IMR-90 (cell line): ENCODE measurements at places on chromosomes 12 and 14. TPM values are rescaled to one million over a fixed set of nuclear protein-coding genes. Genes with fewer than 3 reads are reported as not detected.

DNA sequence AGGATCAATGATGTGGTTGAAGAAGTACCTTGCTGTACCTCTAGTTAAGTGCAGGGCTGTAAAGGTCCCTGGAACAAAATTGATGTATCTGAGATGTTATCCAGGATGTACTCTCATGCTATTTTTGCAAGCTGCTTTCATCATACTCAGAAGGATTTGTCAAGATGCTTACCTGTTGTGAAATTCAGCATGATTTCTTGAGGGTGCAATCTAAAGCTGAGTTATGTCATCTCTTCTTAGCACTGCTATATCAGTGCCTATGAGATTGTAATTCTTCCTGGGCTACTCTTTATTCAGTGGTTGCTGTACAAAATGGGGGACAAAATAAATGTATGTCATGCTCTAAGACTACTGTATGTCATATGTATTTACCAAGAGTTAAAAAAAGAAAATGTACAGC is 340.7 kb upstream of the LMO3 start:
- H3K27ac ChIP-seq: no peak overlapping the region
- no peaks in the 10 kb centered on the region for H3K4me1 ChIP-seq
- no peaks in the 10 kb centered on the region for H3K27me3 ChIP-seq

DNA sequence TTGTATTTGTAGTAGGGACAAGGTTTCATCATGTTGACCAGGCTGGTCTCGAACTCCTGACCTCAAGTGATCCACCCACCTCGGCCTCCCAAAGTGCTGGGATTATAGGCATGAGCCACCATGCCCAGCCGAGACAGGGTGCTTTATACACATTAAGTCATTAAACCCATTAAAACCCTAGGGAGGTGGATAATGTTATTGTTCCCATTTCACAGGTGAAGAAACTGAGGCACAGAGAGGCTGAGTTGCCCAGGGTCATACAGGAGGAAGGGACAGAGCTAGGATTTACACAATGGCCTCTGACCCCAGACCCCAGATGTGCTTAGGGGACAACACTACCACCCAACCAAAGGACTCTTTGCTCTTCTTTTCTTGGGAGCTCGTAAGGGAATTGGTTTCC is 51.0 kb upstream of the RIN3 start:
- no peak for DNase-seq
- no peak overlapping the region for H3K27ac ChIP-seq
- peaks cover 6% of the 10 kb centered on the region for H3K4me1 ChIP-seq
- H3K4me3 ChIP-seq: no peak overlapping the region

- no peaks in the 10 kb centered on the region for H3K36me3 ChIP-seq
- peak overlapping the region; percentile 29; the same call in 1 of the 2 replicates for H3K27ac ChIP-seq
- H3K4me3 ChIP-seq: no peak overlapping the region
- H3K4me1 ChIP-seq: peaks cover 2% of the 10 kb centered on the region; the same call in 1 of the 2 replicates
- H3K27me3 ChIP-seq: no peaks in the 10 kb centered on the region
Measured at GRCh38 chr12:18696971-18697602, 40.7 kb downstream of the PLCZ1 start.

DNA sequence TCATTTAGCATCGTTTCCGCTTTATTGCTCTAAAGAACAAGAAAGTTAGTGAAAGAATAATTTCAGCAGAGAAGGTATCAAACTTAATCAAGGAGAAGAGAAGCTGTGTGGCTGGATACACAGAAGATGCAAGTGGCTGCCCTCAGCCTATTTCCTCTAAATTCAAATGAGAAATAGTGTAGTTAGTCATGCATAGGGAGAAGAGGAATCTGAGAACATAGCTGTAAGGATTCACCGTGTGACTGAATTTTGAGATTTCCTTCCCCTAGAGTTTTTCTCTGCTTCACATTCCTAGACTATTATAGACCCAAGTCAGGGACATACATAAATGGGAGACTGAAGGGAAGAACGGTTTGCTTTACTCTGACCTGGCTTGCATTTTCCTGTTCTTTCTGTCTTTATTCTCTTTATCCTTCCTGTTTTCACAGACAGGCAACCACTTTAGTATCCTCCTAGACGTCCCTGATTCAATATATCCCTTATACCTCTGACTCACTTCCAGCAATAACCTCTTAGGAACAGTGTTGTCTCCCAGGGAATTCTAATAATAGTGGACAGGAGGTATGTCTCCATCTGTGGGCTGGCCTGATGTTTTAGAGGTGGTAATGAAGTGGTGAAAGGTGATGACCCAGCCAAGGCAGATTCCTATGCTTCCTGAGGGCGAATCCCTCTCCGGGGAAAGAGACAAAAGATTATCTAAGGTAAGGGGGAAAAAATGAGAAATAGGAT is 7.0 kb downstream of the RNASE10 start:
- DNase-seq: peak; percentile 27
- no peak overlapping the region for H3K27ac ChIP-seq
- H3K27me3 ChIP-seq: no peaks in the 10 kb centered on the region
- peaks cover 3% of the 10 kb centered on the region for H3K4me1 ChIP-seq
- H3K4me3 ChIP-seq: no peak overlapping the region
- no peaks in the 10 kb centered on the region for H3K36me3 ChIP-seq

Gene AQP2
- polyA plus RNA-seq: not detected in 2 replicates

GRCh38 chr14:65062096-65063075 is 39.9 kb downstream of the MAX start:
- H3K4me1 ChIP-seq: no peaks in the 10 kb centered on the region
- no peak overlapping the region for H3K4me3 ChIP-seq
- peaks cover 31% of the 10 kb centered on the region for H3K36me3 ChIP-seq
- H3K27me3 ChIP-seq: no peaks in the 10 kb centered on the region
- no peak overlapping the region for H3K27ac ChIP-seq

Gene SLC39A5
- polyA plus RNA-seq: not detected in 2 replicates

GRCh38 chr14:63243646-63244045 is 39.4 kb downstream of the RHOJ start:
- peaks cover under 1% of the 10 kb centered on the region for H3K4me1 ChIP-seq
- no peaks in the 10 kb centered on the region for H3K36me3 ChIP-seq
- H3K27me3 ChIP-seq: no peaks in the 10 kb centered on the region
- no peak for DNase-seq

Gene CCDC184
- polyA plus RNA-seq: 0.22 TPM in 2 replicates

Gene ADAMTS20
- polyA plus RNA-seq: not detected in 2 replicates

DNA sequence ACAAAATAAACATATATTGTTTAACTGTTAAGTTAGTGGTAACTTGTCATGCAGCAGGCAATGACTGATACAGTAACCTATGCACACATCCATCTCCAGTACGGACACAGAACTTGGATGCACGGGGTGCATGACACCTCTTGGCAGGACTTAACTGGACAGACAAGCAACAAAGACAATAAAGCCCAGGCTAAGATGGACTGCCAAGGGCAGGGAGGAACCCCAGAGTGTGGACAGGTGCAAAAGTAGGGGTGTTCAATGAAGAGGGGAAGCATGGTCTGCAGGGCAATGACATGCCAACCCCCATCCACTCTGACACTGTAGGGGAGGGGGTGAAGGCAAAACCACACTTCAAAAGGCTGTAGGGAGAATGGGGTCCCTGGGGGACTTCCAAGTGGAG is 11.7 kb downstream of the SSH1 start:
- no peak overlapping the region for H3K27ac ChIP-seq
- no peak overlapping the region for H3K4me3 ChIP-seq
- no peaks in the 10 kb centered on the region for H3K27me3 ChIP-seq
- DNase-seq: no peak
- H3K36me3 ChIP-seq: peaks cover 59% of the 10 kb centered on the region

DNA sequence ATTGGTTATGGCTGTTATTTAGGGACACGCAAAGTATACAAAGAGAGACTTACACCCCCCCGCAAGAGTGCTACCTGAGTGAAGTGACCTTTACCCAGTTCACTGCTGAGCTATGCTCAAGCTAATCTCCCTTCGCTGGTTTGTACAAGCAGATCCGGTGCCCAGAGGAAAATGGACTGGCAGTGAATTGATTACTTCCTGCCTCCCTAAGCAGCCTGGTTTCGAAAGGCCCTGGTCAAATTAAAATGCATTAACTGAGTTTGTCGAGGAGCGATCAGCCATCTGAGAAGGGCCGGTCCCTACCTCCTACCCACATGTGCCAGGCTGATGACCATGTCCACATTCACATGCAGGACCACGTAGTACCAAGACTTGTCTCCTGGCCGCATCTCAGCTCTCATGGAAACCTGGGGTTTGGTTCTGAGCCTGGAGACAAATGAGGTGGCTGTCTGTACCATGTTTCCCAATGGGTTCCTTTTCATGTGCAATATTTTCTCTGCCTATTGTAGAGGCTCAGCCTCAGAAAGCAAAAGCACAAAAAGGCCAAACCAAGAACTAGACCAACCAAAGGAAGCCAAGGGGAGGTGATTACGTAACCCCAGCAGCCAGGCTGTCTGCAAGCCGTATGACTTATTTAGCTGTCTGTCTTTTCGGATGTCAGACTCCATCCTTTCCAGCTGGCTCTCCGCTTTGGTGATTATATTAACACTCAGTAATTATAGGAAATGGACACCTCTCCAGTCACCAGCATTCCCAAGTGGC is 284.7 kb upstream of the PWP1 start:
- peak; percentile 32 for DNase-seq
- H3K27ac ChIP-seq: no peak overlapping the region; the same call in 1 of the 2 replicates
- no peaks in the 10 kb centered on the region for H3K36me3 ChIP-seq
- no peaks in the 10 kb centered on the region for H3K27me3 ChIP-seq
- H3K4me3 ChIP-seq: no peak overlapping the region

GRCh38 chr12:31603546-31604009 is 12.6 kb upstream of the DENND5B start:
- H3K4me3 ChIP-seq: no peak overlapping the region
- no peaks in the 10 kb centered on the region for H3K4me1 ChIP-seq
- H3K27ac ChIP-seq: no peak overlapping the region
- H3K27me3 ChIP-seq: 0 out of 2 replicates have a peak, but pooled peaks cover 1% of the 10 kb centered on the region
- no peak for DNase-seq

GRCh38 chr14:45610318-45610717 is 357.3 kb upstream of the MIS18BP1 start:
- no peaks in the 10 kb centered on the region for H3K27me3 ChIP-seq
- no peaks in the 10 kb centered on the region for H3K4me1 ChIP-seq
- H3K4me3 ChIP-seq: no peak overlapping the region
- no peak for DNase-seq

Gene OLR1
- polyA plus RNA-seq: 2.8 and 4.1 TPM in 2 replicates

Gene C12orf54
- not detected in 2 replicates for polyA plus RNA-seq

GRCh38 chr12:111753144-111753881 is 13.4 kb upstream of the ALDH2 start:
- no peak overlapping the region for H3K4me3 ChIP-seq
- H3K36me3 ChIP-seq: peaks cover 26% of the 10 kb centered on the region
- peak; percentile 61 for DNase-seq
- H3K27me3 ChIP-seq: no peaks in the 10 kb centered on the region

DNA sequence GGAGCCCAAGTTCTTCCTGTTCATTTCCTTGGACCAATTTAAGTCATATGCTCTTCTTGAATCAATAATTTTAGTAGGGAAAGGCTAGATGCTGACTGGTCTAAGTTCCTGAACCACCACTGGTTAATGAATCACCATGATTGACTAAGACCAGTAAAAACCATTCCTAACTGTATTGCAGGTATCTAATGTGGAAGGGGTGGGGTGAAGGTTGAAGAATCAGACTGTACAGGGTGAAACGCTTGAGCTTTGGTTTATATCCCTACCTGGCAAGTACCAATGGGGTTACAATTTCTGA is 100.1 kb downstream of the DYRK2 start:
- H3K4me1 ChIP-seq: peaks cover 9% of the 10 kb centered on the region
- no peak overlapping the region for H3K27ac ChIP-seq
- peak; percentile 33 for DNase-seq
- no peaks in the 10 kb centered on the region for H3K36me3 ChIP-seq

Gene INSM2
- not detected in 2 replicates for polyA plus RNA-seq

DNA sequence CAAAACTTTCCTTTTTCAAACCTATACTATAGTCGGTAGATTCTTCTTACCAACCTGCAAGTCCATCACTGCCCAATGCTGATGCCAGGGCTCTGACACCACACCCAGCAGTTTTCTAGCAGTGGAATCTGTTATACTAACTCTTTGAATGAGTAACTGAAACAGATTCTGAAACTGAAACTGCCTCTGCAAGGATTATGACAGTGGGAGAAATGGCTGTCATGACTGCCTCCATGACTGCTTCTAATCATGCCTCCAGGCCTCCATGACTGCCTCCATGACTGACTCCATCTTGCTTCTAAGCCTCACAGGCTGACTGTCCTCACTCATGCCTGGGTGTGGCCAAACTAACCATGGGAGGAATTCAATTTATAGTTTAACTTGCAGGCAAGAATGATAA is 29.4 kb upstream of the OXA1L start:
- no peaks in the 10 kb centered on the region for H3K36me3 ChIP-seq
- H3K4me3 ChIP-seq: no peak overlapping the region
- no peaks in the 10 kb centered on the region for H3K4me1 ChIP-seq
- H3K27me3 ChIP-seq: peaks cover 2% of the 10 kb centered on the region
- DNase-seq: no peak

Gene CCDC175
- polyA plus RNA-seq: not detected in 2 replicates

DNA sequence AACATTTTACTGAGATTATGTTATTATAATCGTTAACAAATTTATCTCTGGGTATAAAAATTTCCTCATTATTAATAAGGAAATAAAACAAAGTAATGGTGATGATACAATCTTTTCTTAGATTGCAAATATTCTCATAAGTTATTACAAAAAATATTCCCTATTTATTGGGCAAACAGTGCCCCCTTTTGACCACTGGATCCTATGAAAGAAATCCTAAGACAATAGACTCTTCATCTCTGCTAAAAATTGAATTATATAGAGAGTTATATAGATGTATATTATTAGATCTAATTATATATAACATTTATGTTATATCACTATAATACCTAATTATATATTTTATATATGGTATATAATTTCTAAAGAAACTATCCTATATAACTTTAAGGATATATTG is 94.2 kb upstream of the FGD4 start:
- H3K27ac ChIP-seq: no peak overlapping the region
- H3K27me3 ChIP-seq: no peaks in the 10 kb centered on the region
- no peak overlapping the region for H3K4me3 ChIP-seq
- peaks cover 2% of the 10 kb centered on the region; the same call in 1 of the 2 replicates for H3K4me1 ChIP-seq
- H3K36me3 ChIP-seq: peaks cover 6% of the 10 kb centered on the region

Gene CLEC7A
- polyA plus RNA-seq: not detected in 2 replicates

Gene HIF1A
- polyA plus RNA-seq: 86.9 and 128 TPM in 2 replicates

Gene BAZ2A
- 42.8 and 48.6 TPM in 2 replicates for polyA plus RNA-seq

Gene KRT77
- polyA plus RNA-seq: not detected in 2 replicates

GRCh38 chr14:62626416-62626815 is 418.8 kb downstream of the KCNH5 start:
- no peak for DNase-seq
- no peak overlapping the region for H3K27ac ChIP-seq
- H3K4me1 ChIP-seq: no peaks in the 10 kb centered on the region
- H3K4me3 ChIP-seq: no peak overlapping the region
- H3K27me3 ChIP-seq: no peaks in the 10 kb centered on the region

Gene CIDEB
- polyA plus RNA-seq: 0.19 TPM in 2 replicates

Gene ALG10B
- 1.7 and 3.6 TPM in 2 replicates for polyA plus RNA-seq

Gene KRT3
- polyA plus RNA-seq: not detected in 2 replicates

Gene CALCOCO1
- 110 and 156 TPM in 2 replicates for polyA plus RNA-seq

GRCh38 chr12:56288705-56289387 is 11.3 kb downstream of the CS start:
- H3K36me3 ChIP-seq: peaks cover 24% of the 10 kb centered on the region
- H3K27me3 ChIP-seq: no peaks in the 10 kb centered on the region
- no peak for DNase-seq
- H3K27ac ChIP-seq: no peak overlapping the region
